ENCODE measurements at places on chromosomes 16 and 17. TPM values are rescaled to one million over a fixed set of nuclear protein-coding genes. Genes with fewer than 3 reads are reported as not detected.

DNA sequence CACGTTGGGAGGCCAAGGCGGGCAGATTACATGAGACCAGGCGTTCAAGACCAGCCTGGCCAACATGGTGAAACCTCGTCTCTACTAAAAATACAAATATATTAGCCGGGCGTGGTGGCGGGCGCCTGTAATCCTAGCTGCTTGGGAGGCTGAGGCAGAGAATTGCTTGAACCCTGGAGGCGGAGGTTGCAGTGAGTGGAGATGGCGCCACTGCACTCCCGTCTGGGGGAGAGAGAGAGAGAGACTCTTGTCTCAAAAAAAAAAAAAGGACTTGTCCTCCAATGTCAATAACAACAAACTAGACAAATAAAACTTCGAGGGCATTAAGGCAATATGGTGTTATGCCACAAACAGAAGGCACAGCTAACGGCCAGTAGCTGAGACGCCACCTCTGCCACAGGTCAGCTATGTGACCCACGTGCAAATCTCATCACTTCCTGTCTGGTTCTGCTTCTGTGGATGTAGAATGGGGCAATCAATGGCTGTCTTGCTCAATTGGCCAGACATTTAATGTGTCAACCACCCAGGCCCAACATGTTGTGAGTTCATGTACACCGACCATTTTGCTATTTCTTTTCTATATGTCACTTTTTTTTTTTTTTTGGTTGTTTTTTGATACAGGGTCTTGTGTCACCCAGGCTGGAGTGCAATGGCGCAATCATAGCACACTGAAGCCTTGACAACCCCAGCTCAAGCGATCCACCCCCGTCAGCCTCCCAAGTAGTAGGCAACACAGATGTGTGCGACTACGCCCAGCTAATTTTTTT, 834 bp upstream of the TXNDC11 start:
- DNase-seq, result no peak

Gene LASP1
- 139 TPM for total RNA-seq

- DNase-seq, result no peak
Observed at GRCh38 chr16:68696514-68696913, 40.6 kb upstream of the CDH1 start.

DNA sequence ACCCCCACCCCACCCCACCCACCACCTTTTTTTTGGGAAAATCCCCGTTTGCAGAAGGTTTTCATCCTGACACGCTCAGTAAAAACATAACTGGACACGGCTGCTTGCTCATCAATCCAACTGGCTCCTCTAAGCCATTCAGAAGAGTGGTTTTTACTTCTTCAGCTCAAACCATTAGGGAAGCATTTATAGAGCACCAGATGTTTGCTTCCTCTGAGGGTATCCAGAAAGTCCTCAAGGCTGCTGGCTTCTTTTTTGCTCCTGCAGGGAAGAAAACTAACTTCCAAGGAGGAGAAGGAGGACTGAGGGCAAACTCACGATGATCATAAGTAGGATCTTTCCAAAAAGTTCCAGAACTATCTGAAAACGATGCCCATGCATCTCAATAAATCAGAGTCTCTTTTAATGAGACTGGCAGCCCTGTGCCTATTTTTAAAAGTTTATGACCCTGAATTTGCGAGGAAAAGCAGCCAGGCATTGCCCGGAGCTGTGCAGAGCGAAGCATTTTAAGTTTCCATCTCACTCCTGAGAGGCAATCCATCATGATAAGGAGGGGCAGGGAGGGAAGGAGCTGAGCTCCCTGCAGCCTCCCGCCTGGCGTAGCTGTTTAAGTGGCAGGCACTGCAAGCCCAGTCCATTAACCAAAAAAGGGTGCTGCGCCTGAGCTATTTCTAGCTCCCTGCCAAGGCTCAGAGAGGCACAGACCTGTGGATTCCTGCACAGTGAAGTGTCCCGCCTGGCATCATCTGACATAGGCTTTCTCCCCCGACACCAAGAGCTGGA, 146.3 kb upstream of the FOXF1 start:
- no peak for DNase-seq

Gene PRKCB
- total RNA-seq, result 11.3 TPM

DNA sequence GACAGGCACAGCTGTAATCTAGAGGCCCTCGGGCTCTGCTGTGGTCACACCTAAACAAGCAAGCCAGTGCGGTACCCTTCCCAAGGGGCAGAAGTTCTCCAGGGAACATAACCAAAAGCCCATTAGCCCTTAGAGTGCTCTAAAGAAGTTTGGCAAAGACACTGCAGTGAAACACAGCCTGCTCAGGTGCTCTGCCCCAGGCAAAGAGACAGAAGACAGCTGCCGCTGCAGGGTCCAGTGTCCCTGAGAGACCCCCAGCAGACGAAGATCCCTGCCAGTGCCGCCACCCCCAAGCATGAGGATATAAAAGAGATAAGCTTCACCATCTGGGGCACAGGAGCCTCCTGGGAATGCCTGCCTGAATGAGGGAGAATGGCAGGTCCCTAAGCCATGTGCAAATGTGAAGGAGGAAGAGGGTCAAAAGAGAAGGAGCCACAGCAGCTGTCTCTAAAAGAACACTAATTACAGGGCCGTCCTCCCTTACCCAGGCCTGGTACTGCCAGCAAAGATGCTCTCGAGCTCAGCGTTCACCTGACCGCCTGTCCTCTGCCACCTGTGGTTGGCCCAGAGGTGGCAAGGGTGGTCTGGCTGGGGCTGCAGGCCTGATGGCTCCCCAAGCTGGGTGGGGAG, 29.7 kb downstream of the CUEDC1 start:
- DNase-seq, result no peak

GRCh38 chr17:63434951-63435571, 11.0 kb downstream of the CYB561 start:
- peak; percentile 43 for DNase-seq

DNA sequence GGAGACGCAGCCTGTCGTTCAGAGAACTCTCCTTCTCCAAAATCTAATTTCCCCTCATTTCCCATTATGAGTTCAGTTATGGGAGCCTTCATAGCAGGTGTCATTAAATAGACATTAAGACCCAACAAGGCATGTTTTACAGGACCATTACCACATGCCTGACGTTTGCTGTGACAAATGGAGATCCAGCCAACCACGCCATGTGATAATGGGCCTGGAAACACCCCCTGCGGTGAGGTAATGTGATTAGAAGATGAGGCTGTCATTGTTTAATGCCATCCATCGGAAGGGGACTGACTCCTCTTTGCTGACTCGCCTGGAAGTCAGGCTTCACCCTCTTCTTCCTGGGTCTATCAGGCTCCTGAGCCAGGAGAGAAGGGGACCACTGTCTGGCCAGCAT, 76.9 kb downstream of the WSCD1 start:
- no peak for DNase-seq

DNA sequence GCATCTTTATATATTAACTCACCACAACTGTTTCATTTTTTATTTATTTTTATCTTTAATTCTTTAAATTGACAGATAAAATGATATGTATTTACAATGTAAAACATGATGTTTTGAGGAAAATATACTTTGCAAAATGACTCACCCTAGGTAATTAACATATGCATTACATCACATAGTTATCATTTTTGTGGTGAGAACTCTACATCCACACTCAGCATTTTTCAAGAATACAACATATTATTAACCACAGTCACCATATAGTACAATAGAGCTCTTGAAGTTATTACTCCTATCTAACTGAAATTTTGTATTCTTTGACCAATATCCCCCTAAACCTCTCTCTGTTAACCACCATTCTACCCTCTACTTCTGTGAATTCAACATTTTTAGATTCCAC, 194.7 kb upstream of the KIF2B start:
- no peak for DNase-seq

GRCh38 chr17:57284583-57284982, 28.3 kb downstream of the MSI2 start:
- no peak for DNase-seq

Gene SNAI3
- 9.1 TPM for total RNA-seq

Gene KCNH6
- total RNA-seq, result 2.3 TPM

Gene SSTR5
- 0.78 TPM for total RNA-seq

Gene NOS2
- total RNA-seq, result 1.4 TPM

GRCh38 chr16:79380995-79381602, 219.4 kb downstream of the MAF start:
- DNase-seq, result no peak

Gene BOLA2B
- 191 TPM for total RNA-seq

- no peak for DNase-seq
Observed at GRCh38 chr17:62625870-62626200, 1.6 kb upstream of the MRC2 start.

DNA sequence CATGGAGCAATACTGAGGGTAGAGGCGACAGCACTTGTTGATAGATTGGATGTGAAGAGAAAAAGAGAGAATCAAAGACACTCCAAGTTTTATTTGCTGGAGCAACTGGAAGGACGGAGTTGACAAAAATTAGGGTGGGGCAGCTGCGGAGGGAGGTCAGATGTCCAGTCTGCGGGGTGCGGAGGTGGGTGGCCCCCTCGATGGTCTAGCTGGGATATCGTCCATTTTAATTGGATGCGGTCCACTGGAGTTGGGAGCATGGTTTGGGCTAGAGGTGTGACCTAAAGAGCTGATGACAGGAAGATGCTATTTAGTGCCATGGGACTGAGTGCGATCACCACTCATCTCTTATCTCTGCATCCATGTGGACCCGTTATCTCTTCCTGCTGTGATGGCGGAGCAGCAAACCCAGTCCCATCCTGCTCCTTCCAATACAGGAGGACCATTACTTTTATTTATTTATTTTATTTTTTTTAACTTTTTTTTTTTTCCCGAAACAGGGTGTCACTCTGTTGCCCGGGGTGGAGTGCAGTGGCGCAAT, 48.3 kb upstream of the CBX4 start:
- DNase-seq, result no peak

GRCh38 chr17:36675250-36675649, 73.9 kb downstream of the MRM1 start:
- DNase-seq, result no peak

DNA sequence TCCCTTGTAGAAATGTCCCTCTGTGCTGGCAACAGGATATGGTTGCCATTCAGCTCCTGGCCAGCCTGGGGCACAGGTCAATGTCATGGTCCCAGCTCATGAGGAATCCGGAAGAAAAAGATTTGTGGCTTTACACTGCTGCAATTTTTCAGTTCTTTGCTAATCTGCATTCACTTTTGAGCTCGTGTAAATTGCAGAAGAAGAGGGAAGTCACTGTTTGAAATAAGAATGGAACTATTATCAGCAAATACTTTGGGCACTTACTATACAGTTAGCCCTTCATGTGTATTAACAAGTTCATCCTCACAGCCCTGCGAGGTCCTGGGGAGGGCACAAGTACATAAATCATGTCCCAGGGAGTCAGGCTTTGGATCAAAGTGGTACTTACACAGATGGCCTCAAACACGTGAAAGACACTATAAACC, 14.2 kb downstream of the SLC47A2 start:
- DNase-seq, result no peak

Gene C17orf67
- total RNA-seq, result 3.0 TPM

GRCh38 chr17:40561871-40562611, 3.2 kb downstream of the CCR7 start:
- peak; percentile 11 for DNase-seq

DNA sequence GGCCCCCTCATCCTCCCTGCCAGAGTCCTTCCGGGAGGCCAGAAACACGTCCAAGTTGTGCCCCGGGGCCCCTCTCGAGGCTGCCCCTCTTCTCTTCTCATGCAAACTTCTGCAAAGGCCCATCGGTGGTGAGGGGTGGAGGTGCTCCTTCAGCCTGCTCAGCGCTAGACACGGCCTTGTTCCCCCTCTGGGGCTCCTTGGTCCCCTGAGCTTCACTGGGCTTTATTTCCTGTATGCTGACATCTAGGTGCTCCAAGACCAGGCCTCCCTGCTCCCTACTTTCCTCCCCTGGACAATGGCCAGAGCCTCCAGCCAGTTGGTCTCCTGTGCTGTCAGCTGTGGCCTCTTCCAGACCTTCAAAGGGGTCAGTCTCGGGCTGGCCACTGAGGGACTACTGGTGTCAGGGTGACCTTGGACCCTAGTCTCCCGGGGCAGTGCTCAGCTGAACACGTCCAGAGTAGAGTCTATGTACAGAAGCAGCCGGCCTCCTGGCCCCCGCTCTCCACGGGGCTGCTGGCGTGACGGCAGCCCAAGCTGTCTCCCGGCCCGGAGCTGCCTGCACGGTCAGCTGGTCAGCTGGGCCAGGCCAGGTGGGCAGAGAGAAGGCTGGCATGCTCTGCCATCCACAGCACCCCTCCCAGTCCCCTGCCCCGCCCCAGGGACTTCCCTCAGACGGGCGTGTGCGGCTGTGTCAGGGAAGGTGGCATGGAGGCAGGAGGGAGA, 1.7 kb upstream of the PRR35 start:
- DNase-seq, result no peak

- no peak for DNase-seq
Observed at GRCh38 chr16:81537721-81538561, 93.3 kb downstream of the CMIP start.

DNA sequence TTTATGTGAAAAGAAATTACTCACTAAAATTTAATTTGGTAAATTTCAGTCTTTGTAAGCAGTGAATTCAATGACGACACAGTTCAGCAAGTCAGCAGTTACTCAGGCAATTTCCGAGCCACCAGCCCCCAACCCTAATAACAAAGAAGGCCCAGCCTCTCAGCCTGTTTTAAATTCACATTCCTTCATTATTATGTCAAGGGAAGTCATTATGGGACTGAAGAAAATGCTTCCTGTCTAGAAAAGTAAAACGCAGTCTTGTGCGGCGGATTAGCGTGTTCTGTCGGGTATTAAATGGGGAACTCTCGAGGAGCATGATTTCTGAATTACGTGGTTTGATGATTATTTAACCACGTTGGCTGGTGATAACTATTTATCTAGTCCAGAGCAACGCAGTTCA, 177.6 kb downstream of the AIPL1 start:
- DNase-seq, result no peak

GRCh38 chr16:49453983-49454382, 80.4 kb downstream of the C16orf78 start:
- DNase-seq, result no peak

GRCh38 chr17:35891269-35891668, 11.1 kb upstream of the CCL5 start:
- DNase-seq, result no peak

- DNase-seq, result no peak
Observed at GRCh38 chr16:56669840-56670619, 416 bp downstream of the MT1H start.

Gene OR1A1
- not detected for total RNA-seq

DNA sequence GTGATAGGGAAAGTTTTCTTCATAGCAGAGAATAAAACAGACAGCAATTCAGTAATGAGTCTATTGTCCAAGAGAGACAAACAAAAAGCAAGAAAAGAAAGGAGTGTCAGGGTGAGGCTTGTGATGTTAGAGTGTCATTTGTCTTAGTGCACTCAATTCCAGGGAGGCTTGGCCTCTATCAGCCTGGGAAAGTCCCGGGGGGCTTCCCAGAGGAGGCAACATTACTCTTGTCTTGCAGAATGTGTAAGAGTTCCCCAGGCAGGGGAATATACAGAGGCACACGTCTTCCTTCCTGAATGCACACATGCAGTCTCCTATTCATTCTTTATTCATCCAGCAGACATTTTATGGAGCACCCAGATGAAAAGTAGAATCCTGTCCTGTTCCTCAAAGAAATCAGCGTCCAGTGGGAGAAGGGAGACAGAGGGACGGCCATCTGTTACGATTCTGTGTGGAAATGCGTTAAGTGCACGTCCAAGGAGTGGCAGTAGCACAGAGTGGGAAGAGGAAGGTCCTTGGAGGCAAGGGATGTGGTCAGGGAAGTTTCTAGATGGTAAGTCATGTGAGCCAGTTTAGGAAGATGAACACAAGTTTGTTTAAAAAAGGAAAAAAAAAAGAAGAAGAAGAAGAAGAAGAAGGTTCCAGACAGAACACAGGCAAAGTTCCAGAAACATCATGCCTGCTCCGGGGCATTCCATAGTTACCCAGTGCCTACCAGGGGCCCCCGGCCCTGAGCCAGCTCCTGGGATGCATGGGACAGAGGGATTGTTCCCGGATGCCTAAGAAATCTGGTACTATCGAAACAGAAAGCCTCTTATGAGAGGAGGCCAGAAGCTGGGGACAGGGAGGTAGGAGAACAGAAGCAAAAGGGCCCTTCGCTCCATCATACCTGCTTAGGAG, 21.1 kb downstream of the CACNG4 start:
- no peak for DNase-seq
